Cerebellar nuclear complex (tissue), 1 donor: ENCODE measurements at places on chromosomes 13 and 19.

DNA sequence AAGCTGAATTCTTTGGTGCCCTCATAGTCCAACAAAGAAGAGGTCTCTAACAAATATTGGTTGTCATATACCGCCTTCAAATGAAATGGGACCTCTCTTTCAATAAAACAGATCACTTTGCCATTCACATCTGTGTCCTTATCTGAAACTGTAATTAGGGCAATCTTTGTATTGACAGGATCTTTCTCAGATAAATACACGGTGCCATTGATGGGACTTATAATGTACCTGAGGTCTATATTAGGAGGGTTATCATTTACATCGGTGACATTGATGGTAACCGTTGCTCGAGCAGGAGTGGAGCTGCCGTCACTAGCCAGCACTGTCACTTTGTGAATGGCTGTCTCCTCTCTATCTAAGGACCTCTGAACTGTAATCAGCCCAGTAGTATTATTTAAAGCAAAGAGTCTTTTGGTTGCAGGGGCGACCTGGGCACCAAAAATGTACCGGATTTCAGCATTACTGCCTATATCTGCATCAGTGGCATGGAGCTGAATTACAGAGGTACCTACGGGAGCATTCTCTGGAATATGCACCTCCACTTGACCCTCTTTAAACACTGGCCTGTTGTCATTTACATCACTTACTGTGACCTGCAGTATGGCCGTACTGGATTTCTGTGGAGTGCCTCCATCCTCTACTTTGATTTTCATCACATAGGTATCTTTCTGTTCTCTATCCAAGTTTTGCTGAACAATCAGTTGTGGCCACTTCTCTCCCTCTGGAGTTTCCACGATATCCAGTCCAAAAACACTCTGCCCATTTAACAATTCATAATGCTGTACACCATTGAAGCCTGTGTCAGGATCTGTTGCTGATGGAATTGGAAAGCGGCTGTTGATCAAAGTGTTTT, 2.8 kb downstream of the PCDH9 start:
- DNase-seq, result no peak

- no peak for DNase-seq
Observed at GRCh38 chr13:97555034-97555433, 121.1 kb downstream of the RAP2A start.

GRCh38 chr19:46753420-46754155, 7.3 kb upstream of the STRN4 start:
- peak; percentile 46 for DNase-seq

- DNase-seq, result no peak
Observed at GRCh38 chr19:51789061-51789795, 5.7 kb upstream of the FPR3 start.
